ENCODE measurements at places on chromosomes 5 and 9. TPM values are rescaled to one million over a fixed set of nuclear protein-coding genes. Genes with fewer than 3 reads are reported as not detected.

The EPB41L4A gene
- 1.5 TPM for total RNA-seq

The LCN1 gene
- total RNA-seq = not detected

The DMGDH gene
- total RNA-seq = not detected

The TMEM215 gene
- total RNA-seq = 0.02 TPM

Data from A549 treated with CORT108297 at 1 μM for 4 hours (cell line).